AG04449 (cell line): ENCODE measurements at places on chromosomes 1 and 21.

DNA sequence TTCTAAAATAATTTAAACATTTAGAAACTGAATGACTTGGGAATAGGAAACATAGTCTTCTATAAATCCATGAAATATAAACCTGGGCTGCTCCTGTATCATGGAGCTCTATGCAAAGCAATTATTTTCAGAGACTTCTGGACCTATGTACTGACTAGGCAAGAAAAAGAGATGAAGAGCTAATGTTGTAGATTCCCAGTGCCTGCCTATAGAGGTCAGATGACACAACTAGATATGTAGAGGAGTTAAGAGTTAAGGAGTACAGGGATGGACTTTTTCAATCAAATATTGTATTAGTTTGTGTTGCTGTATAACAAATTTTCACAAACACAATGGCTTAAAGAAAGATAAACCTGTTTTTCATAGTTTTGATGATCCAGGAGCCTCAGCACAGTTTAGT, 1434.5 kb downstream of the KCNT2 start:
- DNase-seq, result no peak

GRCh38 chr1:179591592-179592580, at the start of gene TDRD5:
Gene TDRD5 (plus strand): TSS chr1:179591832. CDS start chr1:179592616, 784 bp downstream.
- DNase-seq, result no peak

GRCh38 chr1:219265026-219265515, 91.4 kb downstream of the LYPLAL1 start:
- no peak for DNase-seq

GRCh38 chr1:195550071-195550862, 1058.0 kb downstream of the KCNT2 start:
- no peak for DNase-seq

DNA sequence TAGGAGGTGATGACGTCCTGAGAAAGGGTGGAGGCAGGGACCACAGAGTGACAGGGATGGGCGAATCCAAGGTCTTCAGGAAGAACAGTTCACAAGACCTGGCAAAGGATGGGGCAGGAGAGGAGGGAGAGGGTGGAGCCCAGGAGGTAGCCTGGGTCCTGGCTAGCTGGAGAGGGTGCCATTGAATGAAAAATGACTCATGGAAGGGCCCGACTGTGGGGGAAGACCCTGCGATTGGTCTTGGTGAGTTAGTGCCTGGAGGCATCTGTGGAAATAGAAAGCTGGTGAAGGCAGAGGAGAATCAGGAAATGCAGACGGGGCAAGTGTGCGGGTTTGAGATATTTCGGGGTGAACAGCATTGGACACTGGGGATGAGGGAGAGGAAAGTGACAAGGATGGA, 60.3 kb upstream of the SLC45A1 start:
- DNase-seq, result no peak

DNA sequence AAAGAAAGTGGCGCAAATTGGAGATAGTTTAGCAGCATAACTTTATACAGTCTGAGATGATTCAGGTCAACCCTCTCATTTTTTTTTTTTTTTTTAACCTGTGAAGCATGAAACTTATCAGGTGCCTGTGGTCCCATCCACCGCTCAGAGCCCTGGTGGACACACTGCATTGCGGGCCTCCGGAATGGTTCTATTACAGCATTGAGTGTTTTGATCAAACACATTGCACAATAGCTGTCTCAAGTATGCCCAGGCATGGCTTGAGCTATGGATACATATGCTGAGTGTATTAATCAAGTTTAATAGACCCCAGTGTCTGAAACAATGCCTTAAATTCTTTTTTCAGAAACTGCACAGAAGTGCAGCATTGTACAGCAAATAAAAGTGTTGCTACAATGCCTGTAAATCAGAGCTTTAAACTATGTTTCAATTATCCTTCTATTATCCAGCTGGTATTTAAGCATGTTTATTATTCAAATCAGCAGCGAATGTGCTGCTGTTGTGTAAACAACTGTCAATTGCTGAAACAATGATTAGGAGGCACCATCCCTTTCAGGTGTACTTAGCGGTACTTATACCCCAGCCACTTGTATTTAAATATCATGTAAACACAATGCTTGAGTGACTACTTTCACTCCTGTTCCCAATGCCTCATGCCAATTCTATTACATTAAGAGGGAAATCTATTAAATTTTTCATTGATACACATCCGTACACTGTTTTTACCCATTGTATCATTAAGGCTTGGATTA, 456.6 kb downstream of the RPS6KC1 start:
- no peak for DNase-seq

GRCh38 chr1:1282998-1283397, 2.8 kb downstream of the SCNN1D start:
- DNase-seq, result no peak

GRCh38 chr1:12460911-12461621, 156.9 kb downstream of the DHRS3 start:
- no peak for DNase-seq

DNA sequence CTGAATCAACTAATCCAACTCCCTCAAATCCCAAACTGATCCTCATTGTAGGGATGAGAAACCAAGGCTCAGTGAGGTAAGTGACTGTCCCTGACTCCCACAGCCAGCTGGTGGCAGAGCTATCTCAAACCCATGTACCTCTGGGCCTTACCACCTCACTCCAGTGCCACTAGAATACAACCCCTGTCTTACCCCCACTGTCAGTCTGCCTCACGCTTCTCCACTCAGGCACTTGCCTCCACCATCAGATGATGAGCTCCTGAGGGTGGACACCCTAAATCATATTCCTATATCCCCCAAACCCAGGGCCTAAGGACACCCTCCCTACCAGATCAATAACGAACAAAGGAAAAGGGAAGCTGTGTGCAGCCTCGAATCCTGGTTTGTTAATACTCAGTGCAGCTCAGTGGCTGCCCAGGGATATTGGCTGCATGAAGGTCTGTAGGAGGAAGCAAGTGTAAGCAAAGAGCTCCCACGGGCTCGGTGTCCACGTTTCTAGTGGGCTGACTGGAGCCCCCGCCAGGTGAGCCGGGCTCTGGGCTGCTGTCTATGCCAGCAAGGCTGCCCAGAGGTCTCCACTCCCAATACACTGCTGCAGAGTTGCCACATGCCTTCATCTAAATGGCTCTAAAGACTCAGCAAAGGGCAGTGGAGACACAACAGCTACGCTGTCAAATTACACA, 533.4 kb downstream of the MATN1 start:
- no peak for DNase-seq

- no peak for DNase-seq
Observed at GRCh38 chr1:218890451-218890850, 283.2 kb upstream of the LYPLAL1 start.

- DNase-seq, result no peak
Observed at GRCh38 chr1:22471078-22471477, 19.4 kb downstream of the ZBTB40 start.

- DNase-seq, result no peak
Observed at GRCh38 chr1:1021010-1021919, 1.3 kb downstream of the AGRN start.

DNA sequence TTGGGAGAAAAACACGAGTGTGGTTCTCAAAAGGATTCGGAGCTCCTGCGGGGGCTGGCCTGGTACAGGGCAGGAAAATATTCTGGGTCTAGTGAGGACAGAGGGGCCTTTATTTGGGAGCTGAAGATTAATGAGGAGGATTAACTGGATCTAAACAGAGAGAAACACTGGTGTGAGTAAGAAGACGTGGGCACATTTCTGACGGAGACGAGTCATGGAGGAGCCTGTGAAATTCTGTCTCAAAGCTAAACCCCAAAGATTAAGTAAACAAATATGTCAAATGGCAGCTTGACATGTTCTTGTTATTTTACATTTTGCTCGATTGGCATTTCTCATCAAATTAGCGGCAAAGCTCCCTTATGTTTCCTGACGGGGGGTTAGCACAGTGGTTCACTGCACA, 12.8 kb downstream of the PROK1 start:
- DNase-seq, result no peak

DNA sequence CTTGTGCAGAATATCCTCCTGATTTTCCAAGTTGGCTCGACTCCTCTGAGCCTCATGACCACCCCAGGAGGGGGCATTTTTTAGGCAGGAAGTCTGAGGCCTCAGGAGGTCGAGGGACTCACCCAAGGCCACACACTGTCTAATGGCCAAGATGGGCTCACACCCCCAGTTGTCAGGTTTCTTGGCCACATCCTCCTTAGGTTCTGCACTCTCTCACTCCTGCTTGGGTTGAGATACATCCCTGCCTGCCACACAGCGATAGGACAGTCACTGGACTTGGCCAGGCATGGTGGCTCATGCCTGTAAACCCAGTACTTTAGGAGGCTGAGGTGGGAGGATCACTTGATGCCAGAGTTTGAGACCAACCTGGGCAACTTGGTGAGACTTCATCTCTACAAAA, 4.6 kb downstream of the CA6 start:
- DNase-seq, result no peak

- no peak for DNase-seq
Observed at GRCh38 chr1:234607109-234608024, 2.6 kb downstream of the IRF2BP2 start.

DNA sequence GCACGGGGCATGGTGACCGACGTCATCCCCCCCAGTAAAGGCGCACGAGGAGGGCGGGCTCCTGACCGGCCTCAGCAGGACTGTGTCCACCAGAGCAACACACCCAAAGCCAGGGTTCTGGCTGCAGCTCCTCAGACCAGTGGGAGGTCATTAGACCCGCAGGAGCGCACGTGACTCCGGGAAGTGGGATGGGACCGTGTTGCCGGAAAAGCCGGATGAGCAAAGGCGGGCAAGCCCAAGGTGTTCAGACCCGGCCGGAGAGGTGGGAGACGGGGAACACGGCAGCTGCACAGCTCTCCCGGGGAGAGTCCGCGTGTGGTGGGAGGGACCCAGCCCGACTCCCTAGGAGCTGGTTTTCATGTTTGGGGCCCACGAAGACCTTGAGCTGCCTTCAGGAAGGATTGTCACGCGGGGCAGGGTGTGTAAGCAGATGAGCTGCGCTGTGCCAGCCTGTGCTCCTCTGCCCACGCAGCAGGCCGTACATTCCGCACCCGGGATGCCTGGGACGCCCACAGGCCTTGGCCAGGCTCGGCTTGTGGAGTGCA, 20.6 kb upstream of the TRAPPC10 start:
- no peak for DNase-seq

- no peak for DNase-seq
Observed at GRCh38 chr1:90671251-90671650, 45.9 kb downstream of the BARHL2 start.

DNA sequence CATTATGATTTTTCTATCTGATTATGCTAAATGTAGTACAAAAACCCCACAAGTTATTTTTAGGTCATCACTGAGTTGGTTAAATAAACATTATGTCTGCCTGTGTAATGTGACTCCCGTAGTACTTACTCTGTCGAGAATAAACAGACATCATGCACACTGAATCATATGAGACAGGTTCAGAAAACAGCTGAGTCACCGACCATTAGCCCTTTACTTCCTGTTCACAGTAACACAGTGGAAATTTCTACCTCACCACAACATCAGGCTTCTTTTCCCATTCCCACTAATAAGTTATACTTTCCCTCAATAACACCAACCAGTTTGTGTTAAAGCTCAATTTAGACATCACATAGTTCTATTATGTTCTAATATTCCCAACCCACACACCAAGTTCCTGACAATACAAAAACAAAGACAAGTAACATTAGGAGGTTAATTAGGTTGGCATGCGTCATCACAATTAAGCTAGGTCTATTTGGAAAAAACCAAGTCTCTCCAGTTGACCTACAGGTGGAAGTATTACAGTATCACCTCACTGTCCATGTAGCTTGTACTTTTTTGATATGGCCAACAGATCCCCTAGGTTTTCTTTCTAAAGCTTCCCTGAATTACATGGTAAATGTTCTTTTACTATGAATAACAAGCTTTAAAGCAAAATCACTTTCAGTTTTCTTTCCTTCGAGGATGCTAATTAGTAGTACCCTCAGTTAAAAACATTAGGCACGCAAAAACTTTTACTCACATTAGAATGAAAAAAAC, 154.2 kb downstream of the EIF4G3 start:
- peak; percentile 97 for DNase-seq

DNA sequence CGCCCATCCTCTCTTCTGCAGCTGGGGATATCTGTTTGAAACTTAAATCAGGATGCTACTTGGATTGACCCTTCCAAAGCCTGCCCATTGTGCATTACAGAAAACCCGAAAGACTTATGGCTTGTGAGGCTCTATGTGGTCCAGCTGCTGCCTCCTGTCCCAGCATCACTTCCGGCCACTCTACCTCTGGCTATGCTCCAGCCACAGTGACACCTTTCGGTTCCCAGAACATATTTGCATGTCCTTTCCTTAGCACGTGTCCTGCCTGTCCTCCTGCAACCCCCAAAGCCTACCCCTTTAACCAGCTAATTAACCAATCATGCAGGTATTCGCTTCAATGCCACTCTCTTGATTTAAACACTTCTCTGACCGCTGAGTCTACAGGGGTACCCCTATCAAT, 167.6 kb downstream of the PRDM2 start:
- DNase-seq, result no peak

- no peak for DNase-seq
Observed at GRCh38 chr1:154945160-154945961, 8.8 kb upstream of the PMVK start.

GRCh38 chr1:213987422-213987926, 299 bp upstream of the PROX1 start:
- DNase-seq, result peak; percentile 41

- DNase-seq, result no peak
Observed at GRCh38 chr1:246510147-246511030, 3.3 kb upstream of the SMYD3 start.

- DNase-seq, result no peak
Observed at GRCh38 chr1:225771661-225772322, 5.8 kb upstream of the SRP9 start.

GRCh38 chr1:89611721-89612120, 21.2 kb upstream of the LRRC8C start:
- no peak for DNase-seq

GRCh38 chr1:113388621-113389358, 1.5 kb upstream of the MAGI3 start:
- DNase-seq, result no peak
